ENCODE measurements at places on chromosomes 13 and 19. TPM values are rescaled to one million over a fixed set of nuclear protein-coding genes. Genes with fewer than 3 reads are reported as not detected.

OR7A5 gene
- not detected for total RNA-seq

UTP14C gene
- total RNA-seq: 20.6 TPM

TNFSF13B gene
- 5.5 TPM for total RNA-seq

PGLYRP1 gene
- total RNA-seq: not detected

SMIM44 gene
- total RNA-seq: not detected

CKM gene
- total RNA-seq: 0.12 TPM
